ENCODE measurements at places on chromosomes 1 and 21.

DNA sequence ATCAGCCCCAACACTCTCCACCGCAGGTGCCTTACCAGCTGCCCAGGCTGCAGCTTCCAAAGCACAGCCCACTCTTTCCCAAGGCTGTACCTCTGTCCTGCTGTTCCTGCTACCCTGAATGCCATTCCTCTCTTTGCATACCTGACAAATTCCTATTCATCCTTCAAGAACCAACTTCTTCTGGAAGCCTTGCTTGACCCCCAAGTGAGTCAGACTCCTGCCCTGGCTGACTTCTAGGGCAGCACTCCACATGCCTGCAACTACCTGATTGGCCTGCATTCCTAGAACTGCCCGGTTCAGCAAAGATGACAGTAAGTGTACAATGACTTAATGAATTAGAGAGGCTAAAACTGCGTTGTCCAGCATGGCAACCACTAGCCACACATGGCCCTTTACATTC lies 20.8 kb upstream of the PDZK1IP1 start:
- no peak for DNase-seq

DNA sequence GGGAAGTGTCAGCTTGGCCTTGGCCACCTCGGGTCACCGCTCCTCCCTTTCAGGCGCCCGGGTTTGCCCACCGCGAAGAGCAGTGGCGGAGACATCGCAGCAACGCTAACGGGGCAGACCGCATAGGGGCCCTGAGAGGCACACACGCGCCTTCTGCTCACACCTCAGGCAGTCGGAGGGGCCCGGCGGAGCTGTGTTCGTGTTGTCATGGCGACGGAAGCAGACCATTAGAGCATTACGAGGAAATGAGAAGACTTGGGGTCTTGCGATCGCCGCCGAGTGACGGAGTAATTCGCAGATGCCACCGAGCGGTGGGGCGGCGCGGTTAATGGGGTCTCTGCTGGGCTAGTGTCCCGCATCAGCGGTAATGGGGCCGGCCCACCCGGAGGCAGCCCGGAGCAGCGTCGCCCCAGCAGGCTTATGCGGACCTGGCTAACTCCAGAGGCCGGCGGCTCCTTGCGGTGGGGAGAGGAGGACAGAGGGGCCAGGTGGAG lies 144.1 kb downstream of the TNR start:
- DNase-seq, result no peak

DNA sequence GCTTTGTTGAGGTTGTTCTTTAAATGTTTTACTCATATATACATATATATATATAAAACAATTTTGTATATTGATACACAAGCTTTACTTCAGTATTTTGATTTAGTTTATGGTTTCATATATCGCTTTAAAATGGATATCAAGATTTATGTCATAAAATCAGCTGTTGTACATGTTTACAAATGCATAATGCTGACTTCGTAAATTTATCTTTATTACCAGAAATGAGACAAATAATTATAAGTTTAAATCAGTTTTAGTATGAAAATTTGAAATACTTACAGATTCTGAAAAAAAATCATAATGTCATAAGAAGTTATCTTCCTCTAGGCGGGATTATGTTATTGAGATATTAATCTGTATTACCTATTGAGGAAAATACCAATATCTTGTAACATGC lies 6.9 kb downstream of the STXBP3 start:
- DNase-seq, result no peak

GRCh38 chr1:236394879-236395229 lies 768 bp downstream of the EDARADD start:
- DNase-seq, result no peak

- no peak for DNase-seq
Measured at GRCh38 chr1:18989896-18990295, 33.4 kb upstream of the IFFO2 start.

GRCh38 chr1:42154685-42155084 lies 1.5 kb downstream of the GUCA2B start:
- DNase-seq, result no peak

DNA sequence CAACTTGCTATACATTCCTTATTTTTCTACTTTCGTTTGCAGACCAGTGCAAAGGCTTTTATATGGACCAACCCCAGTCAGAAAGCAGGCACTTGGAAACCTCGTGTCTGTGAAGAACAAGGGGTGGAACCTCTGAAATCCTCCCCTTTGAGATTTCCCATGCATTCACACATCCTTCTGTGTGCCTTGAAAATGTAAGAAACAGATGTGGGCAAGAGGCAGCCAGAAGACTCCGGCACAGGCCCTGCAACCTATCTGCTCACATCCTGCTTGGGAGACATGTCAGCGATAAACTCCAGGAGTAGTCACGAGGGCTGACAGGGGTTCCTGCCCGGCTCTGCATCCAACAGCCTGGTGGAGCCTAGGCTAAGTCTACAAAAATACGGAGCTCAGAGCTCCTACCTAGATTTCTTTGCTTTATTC lies 42.5 kb downstream of the ETS2 start:
- DNase-seq, result no peak

- DNase-seq, result no peak
Measured at GRCh38 chr1:187451238-187451637, 622.5 kb downstream of the PLA2G4A start.

DNA sequence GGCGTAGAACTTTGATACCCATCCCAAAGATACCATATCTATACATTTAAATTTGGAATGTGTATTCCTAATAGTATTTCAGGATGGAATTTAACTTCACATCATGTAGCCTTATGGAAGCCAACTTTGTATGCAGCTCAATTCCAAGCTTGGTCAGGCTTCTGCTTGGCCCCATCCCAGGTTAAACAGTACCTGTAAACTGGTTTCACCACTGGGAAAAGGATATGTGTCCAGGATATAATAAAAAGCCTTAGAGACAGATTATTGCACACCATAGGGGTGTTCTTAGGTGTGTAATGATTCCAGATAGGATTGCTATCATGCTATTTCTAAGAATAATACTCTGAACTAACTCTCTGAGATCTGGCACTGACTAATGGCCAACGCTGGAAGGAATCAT lies 28.1 kb downstream of the ADAM30 start:
- no peak for DNase-seq

GRCh38 chr1:158335213-158335532 lies 3.8 kb upstream of the CD1B start:
- DNase-seq, result no peak

GRCh38 chr1:47225430-47226100 lies 6.5 kb downstream of the TAL1 start:
- DNase-seq, result no peak

DNA sequence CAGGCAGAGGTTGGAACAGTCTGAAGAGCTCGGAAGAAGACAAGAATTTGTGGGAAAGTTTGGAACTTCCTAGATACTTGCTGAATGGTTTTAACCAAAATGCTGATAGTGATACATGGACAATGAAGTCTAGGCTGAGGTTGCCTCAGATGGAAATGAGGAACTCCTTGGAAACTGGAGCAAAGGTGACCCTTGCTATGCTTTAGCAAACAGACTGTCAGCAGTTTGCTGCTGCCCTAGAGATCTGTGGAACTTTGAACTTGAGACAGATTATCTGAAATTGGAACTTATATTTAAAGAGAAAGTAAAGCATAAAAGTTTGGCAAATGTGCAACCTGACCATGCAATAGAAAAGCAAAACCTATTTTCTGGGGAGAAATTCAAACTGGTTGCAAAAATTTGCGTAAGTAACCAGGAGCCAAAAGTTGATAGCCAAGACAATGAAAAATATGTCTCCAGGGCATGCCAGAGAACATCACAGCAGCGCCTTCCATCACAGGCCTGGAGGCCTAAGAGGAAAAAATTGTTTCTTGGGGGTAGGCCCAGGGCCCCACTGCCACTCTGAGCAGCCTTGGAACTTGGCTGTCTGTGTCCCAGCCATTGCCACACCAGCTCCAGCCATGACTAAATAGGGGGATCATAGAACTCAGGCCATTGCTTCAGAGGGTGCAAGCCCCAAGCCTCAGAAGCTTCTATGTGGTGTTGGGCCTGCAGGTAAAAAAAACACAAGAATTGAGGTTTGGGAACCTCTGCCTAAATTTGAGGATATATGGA lies 675.3 kb downstream of the LTN1 start:
- DNase-seq, result no peak

DNA sequence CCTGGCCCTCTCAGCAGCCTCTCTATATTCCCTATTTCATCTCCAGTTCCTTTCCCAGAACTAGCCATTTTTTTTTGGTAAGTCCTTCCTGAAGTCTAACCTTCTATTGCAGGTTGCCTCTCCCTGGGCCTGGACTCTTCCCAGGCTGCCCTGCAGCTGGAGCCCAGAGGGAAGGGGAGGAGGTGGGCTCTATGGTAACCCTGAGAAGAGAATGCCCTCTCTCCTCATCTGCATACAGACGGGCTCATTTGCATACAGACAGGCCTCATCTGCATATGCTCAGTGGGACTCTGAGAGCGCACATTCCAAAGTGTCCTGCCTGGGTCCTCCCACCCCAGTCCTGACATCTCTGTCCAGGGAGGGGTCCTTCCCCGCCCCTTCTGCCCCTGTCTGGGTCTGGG lies 32.7 kb downstream of the RHBG start:
- no peak for DNase-seq

- no peak for DNase-seq
Measured at GRCh38 chr21:38297871-38298270, 41.1 kb downstream of the KCNJ15 start.

DNA sequence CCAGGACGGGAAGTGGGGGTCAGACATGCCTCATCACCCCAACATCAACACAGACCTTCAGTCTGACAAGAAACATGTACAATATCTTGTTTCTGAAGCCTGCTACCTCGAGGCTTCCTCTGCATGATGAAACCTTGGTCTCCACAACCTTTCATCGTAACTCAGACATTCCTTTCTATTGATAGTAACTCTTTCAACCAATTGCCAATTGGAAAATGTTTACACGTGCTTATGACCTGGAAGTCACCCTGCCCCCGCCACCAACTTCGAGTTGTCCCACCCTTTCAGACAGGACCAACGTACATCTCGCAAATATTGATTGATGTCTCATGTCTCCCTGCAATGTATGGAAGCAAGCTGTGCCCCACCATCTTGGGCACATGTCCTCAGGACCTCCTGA lies 159.5 kb downstream of the ETS2 start:
- no peak for DNase-seq

- DNase-seq, result no peak
Measured at GRCh38 chr1:184214128-184214527, 162.6 kb downstream of the TSEN15 start.

DNA sequence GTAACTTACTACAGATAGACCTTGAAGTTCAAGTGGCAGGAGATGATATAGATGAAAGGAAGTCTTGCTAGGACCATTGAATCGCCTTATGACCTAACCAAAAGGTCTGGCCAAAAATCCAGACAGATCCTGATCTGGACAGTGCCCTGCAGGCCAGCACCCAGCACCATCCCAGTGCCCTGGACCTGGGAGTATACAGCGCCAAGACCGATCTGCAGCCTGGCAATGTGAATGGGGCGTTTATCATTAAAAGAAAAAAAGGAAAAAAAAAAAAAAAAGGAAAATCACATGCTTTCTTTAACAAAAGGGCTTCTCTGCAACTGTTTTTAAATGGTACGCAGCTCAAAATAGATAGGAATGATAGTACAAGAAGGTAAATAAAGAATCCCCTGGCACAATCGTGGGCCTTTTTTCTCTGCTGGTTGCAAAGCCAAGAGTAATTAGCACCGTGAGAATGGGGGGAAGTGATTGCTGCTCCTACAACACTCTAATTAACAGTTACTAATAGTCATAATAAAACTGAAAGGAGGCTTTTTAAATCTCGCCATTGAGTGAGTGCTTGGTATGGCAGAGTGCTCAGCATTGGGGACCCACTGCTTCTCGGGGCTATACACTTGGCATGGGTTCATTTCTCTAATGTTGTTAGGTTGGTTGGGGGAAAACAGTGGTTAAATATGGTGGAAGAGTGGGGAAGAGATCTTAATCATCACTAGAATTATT lies 146.7 kb downstream of the KAZN start:
- no peak for DNase-seq

- no peak for DNase-seq
Measured at GRCh38 chr1:192053531-192053971, 104.7 kb upstream of the RGS18 start.

GRCh38 chr1:94790670-94791069 lies 29.5 kb upstream of the SLC44A3 start:
- no peak for DNase-seq

GRCh38 chr1:229136822-229137221 lies 134.1 kb upstream of the RAB4A start:
- no peak for DNase-seq

- DNase-seq, result no peak
Measured at GRCh38 chr1:11984121-11984520, 3.9 kb downstream of the MFN2 start.

DNA sequence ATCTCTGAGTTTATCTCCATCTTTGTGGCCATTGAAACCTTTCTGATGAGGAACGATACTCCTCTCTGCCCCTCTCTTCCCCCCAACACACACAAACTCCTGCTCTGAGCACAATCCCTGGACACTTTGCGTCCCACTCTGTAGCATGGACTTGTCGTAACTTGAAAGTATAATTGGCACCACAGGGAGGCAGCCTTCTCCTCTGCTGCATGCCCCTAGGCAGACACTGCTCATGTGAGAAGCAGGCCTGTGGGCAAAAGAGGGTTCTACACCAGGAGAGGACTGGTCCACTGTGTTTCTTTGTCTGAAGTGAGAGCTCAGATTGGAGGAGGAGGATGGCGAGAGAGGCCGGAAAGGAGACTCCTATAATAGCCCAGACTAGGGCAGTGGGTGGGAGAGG lies 3.8 kb upstream of the PARS2 start:
- DNase-seq, result no peak

DNA sequence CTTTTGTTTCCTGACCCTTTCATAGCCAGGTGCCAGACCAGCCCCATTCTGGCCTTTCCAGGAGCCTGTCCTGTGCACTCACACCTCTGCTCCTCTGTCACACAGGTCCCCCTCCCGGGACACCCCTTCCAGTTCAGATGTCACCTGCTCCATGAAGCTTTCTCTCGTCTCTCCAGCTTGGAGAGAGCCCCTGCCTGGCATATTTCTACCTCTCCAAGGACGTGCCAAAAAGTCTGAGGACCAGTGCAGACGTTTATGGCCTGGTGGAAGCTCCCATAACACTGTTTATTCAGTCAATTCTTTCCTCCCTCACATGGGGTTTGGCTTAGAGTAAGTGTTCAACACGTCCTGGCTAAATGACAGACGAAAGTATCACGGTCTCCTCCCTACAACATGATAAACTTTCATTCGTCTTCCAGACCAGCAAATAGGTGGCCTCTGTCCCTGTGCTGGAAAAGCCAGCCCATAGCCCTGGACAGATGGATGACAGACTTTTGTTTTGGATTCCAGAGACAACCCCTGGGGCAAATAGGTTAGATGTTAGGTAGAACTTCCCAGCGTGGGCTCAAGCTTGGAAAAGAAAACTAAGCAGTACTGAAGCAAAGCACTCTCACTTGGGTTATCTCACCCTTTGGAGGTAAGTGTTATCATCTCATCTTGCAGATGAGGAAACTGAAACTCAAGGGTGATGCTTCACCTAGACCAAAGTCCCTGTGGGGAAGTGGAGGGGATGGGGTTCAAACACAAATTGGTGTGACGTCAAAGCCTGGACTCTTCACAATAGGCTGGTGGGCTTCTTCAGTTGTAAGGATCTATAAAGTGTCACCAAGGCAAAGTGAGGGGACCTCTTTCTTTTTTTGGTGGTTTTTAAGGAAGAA lies 52.9 kb upstream of the ECE1 start:
- DNase-seq, result no peak

GRCh38 chr21:32377506-32377905 lies 15.3 kb downstream of the URB1 start:
- no peak for DNase-seq

Data from KG1 (cell line).